Caki2 (cell line): ENCODE measurements at places on chromosomes 5 and 9. TPM values are rescaled to one million over a fixed set of nuclear protein-coding genes. Genes with fewer than 3 reads are reported as not detected.

OBP2B gene
- not detected in 2 replicates for total RNA-seq

EIF4EBP3 gene
- 1.1 TPM in 1 of 2 replicates, not detected in the other for total RNA-seq

PLCXD3 gene
- total RNA-seq, result 0.03 and 0.07 TPM in 2 replicates

PCDHGC3 gene
- total RNA-seq, result 15.4 and 27.2 TPM in 2 replicates

- DNase-seq, result no peak
These were observed 31.1 kb downstream of the SEC61B start for GRCh38 chr9:99253134-99253533.

DNA sequence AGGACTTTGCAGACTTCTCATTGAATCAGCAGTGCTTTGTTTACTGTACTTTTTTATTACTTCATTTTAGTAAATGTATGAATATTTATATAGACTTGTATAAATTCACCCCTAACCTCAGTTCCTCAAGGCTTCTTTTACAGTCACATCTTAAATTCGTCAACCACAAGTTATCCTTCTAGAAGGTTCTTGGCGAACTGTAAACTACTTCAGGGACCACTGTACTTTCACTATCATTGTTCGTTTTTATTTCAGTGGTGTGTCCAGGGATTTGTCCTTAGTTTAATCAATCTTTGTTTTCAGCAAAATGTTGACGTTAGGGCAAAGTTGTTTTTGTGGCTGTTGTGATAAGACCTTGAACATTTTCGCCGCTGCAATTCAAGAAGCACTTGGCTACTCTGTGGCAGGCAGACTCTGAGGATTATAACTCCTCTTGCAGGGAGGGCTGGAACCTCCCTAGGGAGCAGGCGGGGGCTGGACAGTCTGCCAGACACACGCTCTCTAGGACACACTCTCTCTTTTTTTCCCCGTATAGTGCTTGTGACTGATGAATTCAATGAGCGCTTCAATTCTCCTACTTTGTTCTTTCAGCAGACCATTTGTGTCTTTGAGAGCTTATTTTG, 252.8 kb downstream of the FBXL7 start:
- DNase-seq, result no peak

- no peak for DNase-seq
These were observed 34.4 kb upstream of the RANBP6 start for GRCh38 chr9:6049798-6050197.

- DNase-seq, result peak; percentile 33
These were observed 459.7 kb downstream of the BNC2 start for GRCh38 chr9:16410601-16411280.
